Retina (tissue), 1 donor: ENCODE measurements at places on chromosomes 16 and 17.

GRCh38 chr17:68860941-68861340 lies 94.3 kb downstream of the ABCA8 start:
- DNase-seq = no peak

DNA sequence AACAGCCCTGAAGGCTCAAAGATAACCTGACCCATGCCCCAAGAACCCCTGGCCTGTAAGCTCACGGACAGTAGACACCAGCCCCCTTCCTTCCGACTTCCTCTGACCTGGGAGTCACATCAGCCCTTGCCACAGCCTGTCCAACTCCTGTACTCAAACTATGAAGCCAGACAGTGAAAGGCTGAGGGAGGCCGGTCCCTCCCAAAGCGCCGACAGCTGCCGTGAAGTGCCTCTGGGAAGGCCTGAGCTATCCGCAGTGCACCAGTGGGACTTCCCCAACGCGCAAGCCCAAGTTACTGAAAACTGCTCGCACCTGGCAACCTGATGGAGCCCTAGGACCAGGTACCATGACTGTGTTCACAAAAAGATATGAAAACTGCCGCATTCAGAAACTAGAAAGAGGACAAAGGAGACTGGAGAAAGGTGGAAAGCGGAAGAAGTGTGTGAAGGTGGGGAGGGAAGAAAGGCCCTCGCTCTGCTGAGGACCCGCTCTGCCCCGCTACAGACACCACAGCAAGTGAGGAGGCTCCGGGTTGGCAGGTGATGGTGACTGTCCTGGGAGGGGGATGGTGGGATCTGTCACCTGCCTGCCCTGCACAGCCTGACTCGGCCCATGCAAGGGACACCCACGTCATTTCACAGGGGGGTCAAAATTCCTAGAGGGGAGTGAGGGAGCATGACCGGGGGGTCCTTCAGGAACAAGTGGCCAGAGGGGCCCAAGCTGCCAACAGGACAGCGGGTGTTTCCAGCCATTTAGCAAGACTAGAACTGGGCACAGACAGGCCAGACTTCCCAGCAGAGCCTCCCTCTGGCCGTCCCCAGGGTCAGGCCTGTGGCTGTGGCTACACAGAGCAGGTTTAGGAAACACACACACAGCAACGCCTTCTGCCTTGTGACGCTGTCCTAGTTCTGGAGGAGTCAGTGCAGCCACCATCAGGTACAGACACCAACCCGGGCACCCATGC lies 13.1 kb upstream of the TRAP1 start:
- DNase-seq = no peak

GRCh38 chr16:82263521-82264143 lies 93.6 kb upstream of the MPHOSPH6 start:
- DNase-seq = peak; percentile 56

- no peak for DNase-seq
Observed at GRCh38 chr17:57649731-57650484, 95.2 kb downstream of the CCDC182 start.

DNA sequence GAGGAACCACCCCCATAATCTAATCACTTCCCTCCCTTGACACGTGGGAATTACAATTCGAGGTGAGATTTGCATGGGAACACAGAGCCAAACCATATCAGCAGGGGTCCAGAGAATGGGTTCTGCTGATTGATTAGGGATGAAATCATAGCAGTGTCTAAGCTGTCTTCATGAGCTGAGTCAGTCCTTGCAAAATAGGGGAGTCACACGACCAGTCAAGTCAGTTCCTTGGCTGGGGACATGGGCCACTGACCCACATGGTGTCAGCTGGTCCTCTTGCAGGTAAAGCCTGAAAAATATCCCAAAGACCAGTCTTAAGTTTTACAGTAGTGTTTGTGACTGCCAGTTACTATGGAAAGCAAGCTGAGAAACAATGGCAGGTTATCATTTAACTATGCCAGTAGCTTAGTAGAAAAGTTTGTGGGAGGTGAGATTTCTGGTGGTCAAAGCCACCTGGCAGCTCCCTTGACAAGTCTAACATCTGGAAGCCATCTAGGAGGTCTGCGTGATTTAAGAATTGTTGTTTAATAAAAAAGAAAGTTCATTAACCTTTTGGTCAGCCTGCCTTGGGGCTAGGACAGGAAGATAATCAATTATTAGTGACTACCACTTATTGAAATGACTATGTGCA lies 15.7 kb upstream of the ATF7IP2 start:
- DNase-seq = no peak

DNA sequence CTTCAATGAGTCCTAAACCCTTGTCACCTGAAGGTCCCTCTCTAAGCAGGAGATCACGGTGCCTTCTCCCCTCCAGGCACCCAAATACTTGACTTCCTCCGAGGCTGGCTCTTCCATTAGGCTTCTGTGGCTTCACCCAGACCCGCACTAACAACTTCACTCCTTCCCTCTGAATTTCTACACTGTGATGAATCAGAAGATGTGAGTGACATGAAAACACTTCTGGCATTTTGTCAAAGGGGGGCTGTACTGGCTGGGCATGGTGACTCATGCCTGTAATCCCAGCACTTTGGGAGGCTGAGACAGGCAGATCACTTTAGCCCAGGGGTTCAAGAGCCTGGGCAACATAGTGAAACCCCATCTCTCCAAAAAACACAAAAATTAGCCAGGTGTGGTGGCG lies 72.6 kb upstream of the CNEP1R1 start:
- DNase-seq = no peak

- DNase-seq = no peak
Observed at GRCh38 chr17:69602972-69603371, 188.5 kb downstream of the MAP2K6 start.

DNA sequence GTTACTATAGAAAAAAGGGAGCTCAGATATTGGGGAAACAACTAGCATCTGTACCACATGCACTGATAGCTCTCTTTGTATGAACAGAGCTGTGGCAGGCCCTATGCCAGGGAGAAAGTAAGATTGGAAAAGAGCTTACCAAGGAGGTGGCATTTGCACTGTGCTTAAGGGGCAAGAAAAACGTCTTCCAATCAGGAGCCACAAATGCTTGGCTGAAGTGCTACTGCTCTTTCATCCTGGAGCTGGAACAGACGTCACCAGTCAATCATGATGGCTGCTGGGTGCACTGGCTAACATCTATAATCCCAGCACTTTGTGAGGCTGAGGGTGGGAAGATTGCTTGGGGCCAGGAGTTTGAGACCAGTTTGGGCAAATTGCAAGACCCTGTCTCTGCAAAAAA lies 218.5 kb downstream of the SEC14L1 start:
- no peak for DNase-seq

- no peak for DNase-seq
Observed at GRCh38 chr17:59650642-59651041, 30.9 kb downstream of the CLTC start.

- peak; percentile 6 for DNase-seq
Observed at GRCh38 chr16:51756447-51757123, 605.5 kb upstream of the SALL1 start.

DNA sequence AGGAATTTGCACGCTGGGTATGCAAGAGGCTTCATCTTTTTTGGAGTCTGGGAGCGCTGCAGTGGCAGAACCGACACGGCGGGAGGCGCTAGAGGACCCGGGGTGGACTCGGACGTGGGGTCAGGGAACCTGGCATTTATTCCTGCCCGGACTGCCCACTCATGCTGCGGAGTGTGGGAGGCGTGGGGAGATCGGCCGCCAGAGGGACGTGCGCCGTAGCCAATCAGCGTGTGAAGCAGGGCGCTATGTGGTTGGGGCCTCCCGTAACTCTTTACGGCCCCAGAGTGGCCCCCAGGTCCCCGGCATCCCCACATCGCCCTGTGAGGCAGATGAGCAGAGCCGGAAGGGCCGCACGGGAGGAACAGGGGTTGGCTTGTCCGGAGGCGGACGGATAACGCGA lies 11.2 kb downstream of the FLYWCH2 start:
- DNase-seq = no peak

GRCh38 chr16:27405546-27406451 lies 3.8 kb downstream of the IL21R start:
- no peak for DNase-seq

GRCh38 chr17:4162775-4163466 lies 19.9 kb downstream of the CYB5D2 start:
- peak; percentile 68 for DNase-seq

DNA sequence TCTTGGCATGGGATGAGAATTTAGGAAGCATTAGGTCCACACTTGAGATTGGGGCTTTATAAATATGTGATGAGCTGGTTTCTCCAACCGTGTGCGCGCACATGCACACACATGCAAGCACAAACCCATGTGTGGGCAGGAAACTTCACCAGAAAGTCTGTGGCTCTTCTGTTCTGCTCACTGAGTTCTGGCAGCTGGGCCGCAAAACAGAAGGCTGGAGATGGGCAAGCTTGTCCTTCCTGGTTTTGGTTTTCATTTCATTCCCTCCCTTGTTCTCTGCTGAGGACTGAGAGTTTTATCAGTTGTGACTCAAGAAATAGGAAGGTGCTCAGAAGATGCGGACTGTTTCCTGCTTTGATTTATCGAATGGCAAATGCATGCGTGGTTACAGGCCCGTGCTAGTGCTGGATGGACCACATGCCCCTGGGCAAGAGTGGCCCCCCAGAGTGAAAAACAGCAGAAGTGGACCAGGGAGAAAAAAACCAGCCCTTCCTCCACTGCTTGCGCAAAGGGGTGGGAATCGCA lies 14.1 kb downstream of the MAP3K14 start:
- no peak for DNase-seq
